NCI-H460 (cell line): ENCODE measurements at places on chromosomes 6 and 20.

DNA sequence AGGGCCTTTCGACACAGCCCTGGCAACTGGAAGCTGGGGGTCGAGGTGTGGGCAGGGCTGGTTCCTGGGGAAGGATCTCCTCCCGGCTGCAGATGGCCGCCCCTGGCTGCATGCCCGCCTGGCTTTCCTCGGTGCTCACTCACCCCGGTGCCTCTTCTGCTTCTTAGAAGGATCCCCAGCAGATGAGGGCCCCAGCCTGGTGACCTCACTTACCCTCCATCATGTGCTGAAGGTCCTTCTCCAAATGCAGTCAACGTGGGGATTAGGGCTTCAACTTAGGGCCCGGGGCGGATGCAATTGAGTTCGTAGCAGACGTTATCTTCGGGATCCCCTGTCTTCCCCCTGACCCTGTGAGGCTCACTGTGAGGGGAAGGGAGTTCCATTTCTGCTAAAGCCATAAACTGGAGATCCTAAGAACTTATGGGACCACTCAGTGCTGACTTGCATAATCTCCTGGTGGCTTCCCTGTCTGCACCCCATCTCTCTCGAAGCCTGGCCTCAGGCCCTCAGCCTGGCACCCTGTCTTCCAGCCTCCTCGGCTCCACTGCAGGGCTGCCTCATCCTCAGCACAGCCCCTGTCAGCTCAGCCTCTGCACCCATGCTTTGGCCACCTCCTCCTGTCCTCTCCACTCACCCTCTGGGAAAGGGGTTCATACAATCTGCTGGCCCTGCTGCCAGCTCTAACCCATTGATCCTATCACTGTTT lies 92.6 kb downstream of the THBS2 start:
- no peak for DNase-seq

- no peak for DNase-seq
These were observed 24.9 kb downstream of the GTPBP2 start for GRCh38 chr6:43604174-43604573.

DNA sequence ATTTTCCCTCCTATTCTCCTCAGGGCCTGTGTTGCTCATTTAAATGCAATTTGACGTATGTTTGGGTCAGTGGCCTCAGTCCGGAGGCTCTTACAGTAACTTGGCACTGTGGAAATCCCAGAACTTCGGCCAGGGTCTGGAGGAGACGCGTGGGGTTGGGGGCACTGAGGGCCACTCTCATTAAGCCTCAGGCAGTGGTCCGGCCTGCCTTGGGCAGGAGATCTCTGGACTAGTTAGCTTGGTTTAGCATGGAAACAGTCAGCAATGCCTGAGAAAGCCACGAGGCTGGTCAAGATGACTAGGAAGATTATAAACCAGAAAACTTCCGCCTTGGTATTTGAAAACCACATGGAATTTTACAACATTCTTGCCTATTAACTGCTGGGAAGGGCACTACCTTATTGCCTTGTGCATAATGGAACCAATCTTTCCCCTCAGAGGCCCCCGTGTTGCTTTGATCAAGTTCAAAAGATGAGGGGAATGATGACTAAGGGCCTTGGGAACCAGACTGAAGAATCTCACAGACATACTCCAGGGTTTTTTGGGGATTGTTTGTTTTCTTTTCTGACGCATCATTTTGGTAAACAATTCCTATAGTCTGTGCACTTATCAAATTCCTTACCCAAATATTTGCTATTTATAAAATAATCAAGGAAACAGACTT lies 206.0 kb upstream of the PREP start:
- DNase-seq: peak; percentile 97

DNA sequence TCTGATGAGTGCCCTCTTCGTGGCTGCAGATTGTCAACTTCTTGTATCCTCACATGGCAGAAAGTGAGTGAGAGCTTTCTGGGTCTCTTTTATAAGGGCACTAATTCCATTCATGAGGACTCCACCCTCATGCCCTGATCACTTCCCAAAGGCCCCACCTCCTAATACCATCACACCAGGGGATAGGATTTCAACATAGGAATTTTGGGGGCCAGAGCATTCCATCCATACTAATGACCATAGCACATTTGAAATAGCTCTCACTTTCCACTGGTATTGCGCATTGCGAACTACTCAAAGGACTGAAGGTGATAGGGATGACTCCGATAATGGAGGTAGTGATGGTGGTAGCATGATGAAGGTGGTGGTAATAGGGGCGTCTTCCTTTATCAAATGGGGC lies 324.3 kb downstream of the PRL start:
- DNase-seq: no peak

DNA sequence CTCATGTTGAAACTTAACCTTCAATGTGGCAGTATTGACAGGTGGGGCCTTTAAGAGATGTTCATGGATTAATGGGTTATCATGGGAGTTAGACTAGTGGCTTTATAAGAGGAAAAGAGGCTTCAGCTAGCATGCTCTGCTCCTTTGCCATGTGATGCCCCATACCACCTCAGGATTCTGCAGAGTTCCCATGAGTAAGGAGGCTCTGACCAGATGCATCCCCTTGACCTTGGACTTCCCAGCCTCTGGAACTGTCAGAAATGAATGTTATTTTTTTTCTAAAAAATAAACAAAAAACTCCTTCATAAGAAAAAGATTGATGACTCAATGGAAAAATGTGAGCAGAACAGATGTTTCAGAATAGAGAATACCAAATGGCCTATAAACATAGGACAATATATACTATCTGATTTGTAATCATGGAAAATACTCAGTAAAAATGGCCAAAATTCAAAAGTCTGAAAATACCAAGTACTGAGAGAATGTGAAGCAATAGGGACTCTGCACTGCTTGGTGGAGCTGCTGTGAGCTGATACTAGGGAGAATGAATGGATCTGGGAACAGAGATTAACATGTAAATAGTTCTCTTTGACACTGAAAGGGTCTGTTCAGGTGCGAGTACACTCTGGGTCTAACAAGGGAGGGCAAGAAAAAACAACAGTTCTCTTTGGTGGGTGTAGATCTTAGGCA lies 7.4 kb upstream of the TRIM39 start:
- DNase-seq: no peak

DNA sequence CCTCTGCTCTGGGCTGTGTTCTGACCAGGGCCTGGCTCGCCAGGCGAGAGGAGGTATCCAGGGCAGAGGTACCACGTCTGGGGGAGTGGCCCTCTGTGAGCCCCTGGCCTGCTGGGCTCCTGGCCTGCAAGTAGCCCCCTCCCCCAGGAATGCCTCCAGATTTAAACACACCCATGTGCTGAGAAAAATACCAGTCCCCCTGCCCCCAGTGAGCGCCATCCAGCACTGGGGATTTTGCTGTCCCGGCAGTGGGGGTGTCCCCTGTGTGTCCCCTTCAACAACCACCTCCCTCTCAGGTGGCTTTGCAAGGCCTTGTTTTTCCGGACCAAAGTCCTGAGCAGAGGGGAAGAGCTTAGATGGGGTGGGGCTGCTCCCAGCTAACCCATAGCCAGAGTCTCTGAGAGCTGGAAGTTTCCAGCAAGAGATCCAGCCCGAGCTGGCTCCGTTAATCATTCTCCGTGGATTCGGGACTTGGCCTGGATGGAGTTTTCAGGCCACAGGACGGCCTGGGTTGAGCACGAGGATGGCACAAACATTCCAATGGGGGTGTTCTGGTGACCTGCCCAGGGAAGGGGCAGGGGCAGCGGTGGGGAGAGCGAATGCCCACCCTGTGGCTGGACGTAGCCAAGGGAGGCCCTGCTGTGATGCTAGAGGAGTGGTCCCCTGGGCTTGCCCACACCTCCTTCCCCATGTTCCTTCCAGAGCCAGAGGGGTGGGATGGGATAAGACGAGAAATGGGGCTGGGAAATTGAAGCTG lies 29.0 kb downstream of the PCK1 start:
- DNase-seq: no peak

GRCh38 chr6:133957780-133958242 lies 4.8 kb downstream of the TBPL1 start:
- DNase-seq: no peak

DNA sequence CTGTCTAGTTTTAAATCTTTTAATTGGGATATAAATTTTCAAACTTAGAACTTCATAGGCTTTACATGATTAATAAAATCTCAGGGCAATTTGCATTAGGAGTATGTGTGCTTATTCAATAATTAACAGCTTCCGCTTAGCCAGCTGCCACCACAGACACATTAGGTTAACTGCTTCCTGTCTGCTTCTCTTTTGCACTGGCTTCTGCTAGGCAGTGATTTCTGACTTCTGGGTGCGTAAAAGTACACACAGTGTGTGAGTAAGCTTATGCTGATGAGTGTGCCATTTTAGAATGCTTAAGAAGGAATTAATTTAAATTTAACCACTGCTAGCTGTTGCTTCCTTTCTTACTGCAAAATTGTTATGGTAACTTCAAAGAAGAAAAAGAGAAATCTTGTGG lies 73.9 kb downstream of the F13A1 start:
- no peak for DNase-seq

GRCh38 chr6:47752801-47753200 lies 29.0 kb upstream of the OPN5 start:
- no peak for DNase-seq

DNA sequence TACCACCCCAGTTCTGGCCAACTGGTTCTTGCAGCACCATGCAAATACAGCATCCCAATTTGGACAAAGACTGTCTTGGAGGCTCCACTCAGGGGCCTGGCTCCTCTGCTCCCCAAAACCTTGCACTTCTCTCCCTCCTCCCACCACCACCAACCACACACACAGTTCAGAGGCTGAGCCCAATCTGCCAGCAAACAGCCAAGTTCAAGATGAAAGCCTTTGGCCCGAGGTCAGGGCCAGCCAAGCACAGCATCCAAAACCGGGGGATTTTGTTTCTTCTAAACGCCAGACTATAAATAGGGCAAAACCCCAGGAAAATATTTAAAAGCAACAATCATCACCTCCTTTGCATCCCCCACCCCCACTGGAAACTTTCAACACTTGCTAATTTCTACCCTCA lies 5.7 kb downstream of the KCNK5 start:
- no peak for DNase-seq

- no peak for DNase-seq
These were observed 18.6 kb downstream of the CCDC167 start for GRCh38 chr6:37480951-37481534.

- DNase-seq: no peak
These were observed 49.0 kb downstream of the RIPOR3 start for GRCh38 chr20:50642288-50642803.

GRCh38 chr20:11059659-11060058 lies 385.9 kb upstream of the JAG1 start:
- no peak for DNase-seq

DNA sequence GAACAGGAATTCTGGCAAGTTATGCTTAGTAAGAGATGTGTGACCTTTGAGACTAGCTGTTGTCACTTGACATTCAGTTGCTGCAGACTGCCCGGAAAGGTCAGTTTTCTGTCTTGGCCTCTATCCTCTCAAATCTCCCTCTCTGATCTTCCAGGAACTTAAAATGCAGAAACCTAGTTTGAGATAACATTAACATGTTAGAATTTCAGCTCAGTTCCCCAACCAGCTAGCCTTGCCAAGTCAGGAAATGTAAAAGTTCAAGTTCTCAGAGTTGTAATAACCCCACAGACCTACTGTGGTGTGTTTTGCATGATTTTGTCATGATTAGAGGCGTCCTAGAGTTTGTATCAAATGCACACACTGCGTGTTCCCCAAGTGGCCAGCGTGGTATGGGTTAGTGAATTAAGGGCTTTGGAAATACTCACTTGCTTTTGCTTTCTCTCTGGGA lies 46.6 kb downstream of the DUSP22 start:
- peak; percentile 89 for DNase-seq

- no peak for DNase-seq
These were observed 111.3 kb downstream of the PREX1 start for GRCh38 chr20:48716541-48716940.

GRCh38 chr20:6588296-6588695 lies 179.2 kb upstream of the BMP2 start:
- DNase-seq: no peak

GRCh38 chr20:40110311-40110831 lies 578.7 kb downstream of the MAFB start:
- DNase-seq: no peak

DNA sequence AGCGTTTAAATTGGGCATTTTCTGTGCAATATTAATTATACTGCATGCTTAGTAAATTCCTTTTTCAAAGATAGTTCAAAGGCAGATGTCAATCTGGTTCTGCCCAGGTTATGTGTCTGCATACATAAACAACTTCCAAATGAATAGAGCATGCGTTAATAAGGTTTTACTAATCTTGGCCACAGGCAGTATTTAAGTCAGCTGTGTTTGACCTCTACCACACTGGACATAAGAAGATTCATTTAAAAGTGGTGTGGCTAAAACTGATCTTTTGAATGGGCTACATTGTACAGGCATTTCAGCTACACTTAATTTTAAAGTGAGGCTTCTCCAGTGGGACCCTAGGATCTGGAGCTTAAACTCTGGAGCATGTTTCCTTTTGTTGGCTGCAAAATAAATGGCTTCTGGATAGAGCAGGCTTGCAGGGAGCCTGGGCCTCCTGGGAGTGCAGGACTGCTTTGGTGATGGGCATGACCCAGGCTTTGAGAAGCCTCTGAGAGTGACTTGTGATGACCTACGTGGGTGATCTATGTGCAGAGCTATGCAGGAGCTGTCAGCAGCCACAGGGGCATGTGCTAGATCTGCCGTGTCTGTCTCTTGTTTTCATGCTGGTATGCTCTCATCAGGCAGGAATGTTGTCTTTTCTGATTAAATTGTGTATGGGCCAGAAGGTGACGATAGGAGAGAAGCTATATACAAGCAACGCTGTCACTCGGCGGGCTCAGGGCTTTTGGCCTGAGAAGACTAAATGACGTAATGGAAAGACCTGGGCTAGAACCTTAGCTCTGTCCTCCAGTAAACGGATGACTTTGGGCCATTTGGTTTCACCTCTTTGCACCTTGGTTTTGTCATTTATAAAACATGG lies 331.2 kb downstream of the QKI start:
- no peak for DNase-seq

GRCh38 chr6:11459079-11459610 lies 78.4 kb upstream of the TMEM170B start:
- DNase-seq: no peak

DNA sequence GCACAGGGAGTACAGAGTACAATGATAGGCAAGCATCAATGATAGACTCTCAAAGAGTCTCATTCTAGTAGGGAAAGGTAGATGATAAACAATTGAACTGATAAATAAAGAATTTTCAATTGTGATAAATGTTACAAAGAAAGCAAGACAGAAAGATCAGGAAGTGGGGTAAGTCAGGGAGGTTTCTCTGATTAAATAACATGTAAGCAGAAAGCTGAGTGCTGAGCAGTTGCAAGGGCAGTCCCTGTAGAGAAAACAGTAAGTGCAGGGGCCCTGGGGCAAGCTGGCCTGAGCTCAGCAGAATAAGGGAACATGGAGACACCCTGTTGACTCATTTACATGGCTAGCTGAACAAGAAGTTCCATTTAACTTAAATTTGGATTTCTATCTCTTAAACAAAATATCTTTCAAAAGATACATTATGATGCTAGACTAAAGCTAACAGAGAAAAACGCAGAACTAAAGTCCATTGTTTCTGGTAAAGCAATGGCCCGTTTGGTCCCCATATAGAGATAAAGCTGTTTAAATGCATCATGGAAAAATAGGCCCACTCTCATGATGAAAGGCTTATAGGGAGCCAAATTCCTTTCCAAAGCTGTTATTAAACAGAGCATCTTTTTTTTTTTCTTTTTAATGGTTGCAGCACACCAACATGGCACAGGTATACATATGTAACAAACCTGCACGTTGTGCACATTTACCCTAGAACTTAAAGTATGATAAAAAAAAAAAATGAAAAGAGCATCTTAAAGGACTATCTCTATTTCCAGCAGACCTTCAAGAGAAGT lies 5.3 kb upstream of the TNFAIP3 start:
- no peak for DNase-seq

- DNase-seq: no peak
These were observed 192.2 kb upstream of the SGK1 start for GRCh38 chr6:134510142-134510541.
